Kidney (tissue), 22 donors: ENCODE measurements at places on chromosomes 12 and 14.

GRCh38 chr14:34933301-34933700 is 49.5 kb upstream of the SRP54 start:
- no peak for DNase-seq

DNA sequence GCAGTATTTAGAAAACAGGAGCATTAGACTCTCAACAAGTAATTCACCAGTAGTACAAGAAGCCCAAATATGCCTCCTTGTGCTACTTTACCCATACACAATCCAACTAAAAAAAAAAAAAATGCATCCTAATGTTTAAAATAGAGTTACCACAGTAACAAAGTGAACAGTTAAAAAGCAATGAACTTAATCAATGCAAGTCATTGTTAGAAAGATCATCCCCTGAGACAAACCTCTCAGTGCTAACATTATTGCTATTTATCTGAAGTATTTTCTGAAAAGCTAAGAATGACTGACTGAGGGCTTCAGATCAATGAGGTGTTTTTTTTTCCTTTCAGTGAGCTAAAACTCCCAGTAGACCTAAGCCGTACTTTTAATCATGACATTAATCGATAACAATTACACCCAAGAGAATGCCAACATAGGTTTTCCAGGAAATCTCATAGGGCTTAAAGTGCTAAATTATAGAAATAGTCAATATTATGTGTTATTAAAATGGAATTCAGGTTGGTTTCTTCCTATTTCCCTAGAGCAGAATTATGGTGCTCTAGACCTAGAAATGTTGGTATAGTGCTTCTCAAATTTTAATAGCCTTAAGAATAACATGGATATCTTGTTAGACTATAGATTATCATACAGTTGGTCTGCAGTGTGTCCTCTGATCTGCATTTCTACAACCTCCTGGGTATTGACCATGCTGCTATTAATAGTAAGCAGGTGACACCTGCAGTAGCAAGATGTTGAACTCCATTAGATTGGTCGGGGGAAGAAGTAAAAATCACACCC is 123.0 kb downstream of the PRKD1 start:
- no peak for DNase-seq

GRCh38 chr14:92755495-92755894 is 7.1 kb upstream of the LGMN start:
- no peak for DNase-seq

- DNase-seq: no peak
Measured at GRCh38 chr12:2236506-2237294, 183.9 kb downstream of the CACNA1C start.

GRCh38 chr14:99476864-99477263 is 3.8 kb downstream of the SETD3 start:
- DNase-seq: no peak

- no peak for DNase-seq
Measured at GRCh38 chr12:47602325-47602724, 103.5 kb downstream of the RPAP3 start.

DNA sequence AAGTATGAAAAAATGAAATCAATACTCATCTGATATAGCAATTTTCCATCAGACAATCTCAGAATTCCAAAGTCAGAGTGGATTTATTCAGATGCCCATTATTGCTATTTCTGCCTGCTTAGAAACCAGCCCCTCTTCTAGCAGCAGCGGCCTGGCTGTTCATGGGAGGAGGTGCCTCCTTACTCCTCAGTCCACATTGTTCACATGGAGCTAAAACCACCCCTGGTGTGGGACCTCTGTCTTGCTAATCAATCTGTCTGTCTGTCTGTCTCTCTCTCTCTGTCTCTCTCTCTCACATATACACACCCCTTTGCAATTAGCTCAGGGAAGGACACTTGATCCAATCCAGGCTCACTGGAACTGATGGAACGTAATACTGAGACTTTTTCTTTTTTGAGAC is 176.1 kb downstream of the APAF1 start:
- no peak for DNase-seq

GRCh38 chr14:51490205-51490604 is 161.5 kb upstream of the FRMD6 start:
- DNase-seq: no peak

DNA sequence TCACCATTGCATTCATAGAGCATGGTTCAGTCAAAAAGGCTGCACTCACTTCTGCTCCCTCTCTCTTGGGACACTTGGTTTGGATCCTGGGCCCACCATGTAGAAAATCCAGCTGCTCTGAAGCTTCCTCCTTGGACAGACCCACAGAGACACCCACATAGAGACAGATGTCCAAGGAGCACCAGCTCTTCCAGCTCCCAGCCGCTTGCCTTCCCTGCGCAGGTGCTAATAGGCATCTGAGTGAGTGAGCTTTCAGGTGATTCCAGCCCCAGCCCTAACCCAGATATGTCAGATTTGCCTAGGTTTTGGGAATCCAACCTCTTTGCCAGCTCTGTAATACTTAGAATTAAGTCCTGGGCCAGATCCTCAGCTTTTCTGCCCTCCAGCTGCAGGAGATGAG is 38.6 kb downstream of the DLK1 start:
- DNase-seq: no peak

- DNase-seq: no peak
Measured at GRCh38 chr14:44370727-44371126, 136.4 kb downstream of the FSCB start.

DNA sequence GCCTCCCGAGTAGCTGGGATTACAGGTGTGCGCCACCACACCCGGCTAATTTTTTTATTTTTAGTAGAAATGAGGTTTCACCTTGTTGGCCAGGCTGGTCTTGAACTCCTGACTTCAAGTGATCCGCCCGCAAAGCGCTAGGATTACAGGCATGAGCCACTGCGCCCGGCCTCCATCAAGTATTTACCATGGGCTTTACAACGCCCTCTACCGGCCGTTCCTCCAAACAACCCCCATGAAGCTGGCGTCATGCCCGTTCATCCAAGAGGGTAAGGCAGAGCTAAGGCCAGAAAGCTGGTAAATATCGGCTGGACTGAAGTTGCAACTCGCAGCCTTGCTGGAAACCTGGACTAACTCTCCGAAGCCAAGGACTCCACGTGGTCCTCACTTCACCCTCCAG is 41.6 kb downstream of the RNF34 start:
- DNase-seq: no peak

DNA sequence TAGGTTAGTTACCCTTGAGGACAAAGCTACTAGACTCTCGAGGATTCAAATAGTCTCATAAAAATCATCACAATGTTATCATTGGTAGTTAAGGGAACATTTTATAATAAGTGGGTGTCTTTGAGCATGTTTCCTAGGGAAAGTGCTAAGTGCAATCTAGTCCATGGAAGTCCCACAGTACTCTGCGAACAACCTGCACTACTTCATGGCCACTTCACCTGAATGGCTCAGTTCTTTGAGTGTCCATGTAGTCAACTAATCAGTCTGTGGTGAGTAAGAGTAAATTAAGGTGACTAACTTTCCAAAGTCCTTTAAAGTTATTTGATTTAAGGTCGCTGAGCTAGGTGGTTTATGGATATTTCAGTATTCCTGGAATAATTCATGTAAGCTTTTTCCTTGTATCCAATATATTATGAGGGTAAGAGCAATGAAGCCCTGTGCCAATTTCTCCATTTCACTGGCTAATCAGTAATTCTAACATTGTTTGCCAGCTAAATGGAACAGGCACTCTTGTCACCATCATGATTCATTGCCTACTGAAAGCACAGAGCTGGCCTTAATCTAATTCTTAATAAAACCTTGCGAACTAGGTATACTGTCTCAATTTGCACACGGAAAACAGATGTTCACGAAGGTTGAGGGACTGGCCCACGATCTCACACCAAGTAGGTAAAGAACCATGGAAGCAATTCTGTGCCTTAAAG is 495.1 kb downstream of the APAF1 start:
- no peak for DNase-seq

- peak; percentile 56 for DNase-seq
Measured at GRCh38 chr12:63944586-63945228, 100.2 kb downstream of the SRGAP1 start.

- no peak for DNase-seq
Measured at GRCh38 chr14:104774453-104775072, 21.0 kb downstream of the AKT1 start.

DNA sequence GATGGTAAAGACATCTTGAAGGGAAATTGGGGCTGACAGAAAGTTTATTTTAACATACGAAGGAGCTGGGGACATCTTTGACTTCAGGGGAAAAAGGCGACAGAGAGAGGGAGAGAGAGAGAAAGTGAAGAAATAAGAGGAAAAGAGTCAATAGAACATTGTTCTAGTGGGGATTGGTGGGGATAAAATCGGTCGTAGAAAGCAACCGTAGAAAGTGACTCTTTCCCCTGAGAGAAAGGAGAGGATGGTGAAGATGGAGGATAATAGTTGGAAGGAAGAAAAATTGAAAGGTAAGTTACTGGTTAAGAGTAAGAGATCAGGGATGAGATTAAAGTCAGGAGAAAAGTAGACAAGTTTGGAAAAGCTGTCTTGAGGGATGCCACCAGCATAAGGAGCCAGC is 75.9 kb downstream of the LMNTD1 start:
- DNase-seq: no peak

- peak; percentile 82 for DNase-seq
Measured at GRCh38 chr14:73261520-73262426, 24.5 kb downstream of the PAPLN start.

GRCh38 chr12:51528852-51529650 is 62.0 kb upstream of the SCN8A start:
- DNase-seq: no peak

GRCh38 chr14:69672356-69672755 is 61.0 kb downstream of the SUSD6 start:
- DNase-seq: no peak

GRCh38 chr14:103997391-103997790 is 55.1 kb upstream of the RD3L start:
- DNase-seq: no peak
